ENCODE measurements at places on chromosomes 13 and 19.

DNA sequence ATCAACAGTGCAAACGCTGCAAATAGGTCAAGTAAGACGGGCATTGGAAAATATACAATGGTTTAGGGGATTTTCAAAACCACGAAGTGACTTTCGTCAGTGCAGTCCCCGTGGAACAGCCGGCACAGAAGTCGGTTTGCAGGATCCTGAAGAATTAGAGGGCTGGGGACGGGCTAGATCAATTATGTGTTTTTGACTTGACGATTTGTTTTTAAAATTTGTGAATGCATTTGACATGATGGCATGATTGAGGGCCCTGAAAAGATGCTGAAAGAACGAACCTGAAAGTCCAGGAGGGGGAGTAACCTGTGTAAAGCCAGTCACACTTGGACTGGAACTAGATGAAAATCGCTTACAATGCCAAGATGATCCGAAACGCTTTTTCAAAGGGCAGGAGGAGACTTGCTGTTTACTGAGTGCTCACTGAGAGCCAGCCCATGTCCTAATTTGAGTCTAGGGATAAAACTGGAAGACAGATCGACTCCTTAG, 8.9 kb upstream of the DGKH start:
- DNase-seq, result no peak

GRCh38 chr13:37407156-37407555, 191.4 kb downstream of the POSTN start:
- no peak for DNase-seq

- no peak for DNase-seq
Observed at GRCh38 chr13:19090495-19090894, 91.1 kb downstream of the TUBA3C start.

DNA sequence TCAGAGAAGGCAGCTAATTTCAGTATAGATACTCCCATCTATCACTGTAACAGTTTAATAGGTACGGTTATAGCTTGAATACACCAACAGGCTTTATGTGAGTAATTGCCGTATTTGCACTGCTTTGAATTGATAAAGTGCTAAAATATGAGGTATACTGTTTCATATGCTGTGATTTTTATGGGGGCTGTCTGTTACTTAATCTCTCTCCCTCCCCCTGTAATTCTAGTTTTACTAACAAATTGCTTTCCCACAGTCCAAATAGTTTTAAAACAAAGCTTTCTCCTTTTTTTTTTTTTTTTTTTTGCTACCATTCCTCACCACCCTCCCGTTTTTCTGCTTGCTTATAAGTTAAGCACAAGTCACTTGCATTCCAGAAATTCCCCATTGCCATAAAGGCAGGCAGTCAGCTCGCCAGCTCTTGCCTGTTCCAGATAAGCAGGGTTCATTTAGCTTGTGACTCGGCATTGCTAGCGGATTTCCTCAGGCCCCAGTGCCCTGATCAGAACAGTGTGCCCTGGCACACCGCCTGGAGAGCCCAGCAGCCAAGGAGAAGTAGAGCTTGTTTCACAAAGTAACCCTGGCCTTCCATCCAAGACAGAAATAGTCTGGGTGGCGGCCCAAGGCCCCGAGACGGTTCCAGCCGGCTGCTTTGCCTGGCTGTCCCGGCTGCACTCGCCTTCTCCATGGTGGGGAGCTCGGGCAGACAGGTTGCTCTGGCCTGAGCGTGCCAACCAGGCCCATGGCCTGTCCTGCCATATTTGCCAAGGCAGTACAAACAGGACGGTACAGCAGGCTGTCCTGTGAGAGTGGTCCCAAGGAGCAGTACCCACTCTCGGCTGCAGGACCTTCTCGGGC, 43.5 kb upstream of the NPAS1 start:
- no peak for DNase-seq

GRCh38 chr13:76854894-76855293, 31.3 kb downstream of the KCTD12 start:
- no peak for DNase-seq
